ENCODE measurements at places on chromosomes 5 and 9.

DNA sequence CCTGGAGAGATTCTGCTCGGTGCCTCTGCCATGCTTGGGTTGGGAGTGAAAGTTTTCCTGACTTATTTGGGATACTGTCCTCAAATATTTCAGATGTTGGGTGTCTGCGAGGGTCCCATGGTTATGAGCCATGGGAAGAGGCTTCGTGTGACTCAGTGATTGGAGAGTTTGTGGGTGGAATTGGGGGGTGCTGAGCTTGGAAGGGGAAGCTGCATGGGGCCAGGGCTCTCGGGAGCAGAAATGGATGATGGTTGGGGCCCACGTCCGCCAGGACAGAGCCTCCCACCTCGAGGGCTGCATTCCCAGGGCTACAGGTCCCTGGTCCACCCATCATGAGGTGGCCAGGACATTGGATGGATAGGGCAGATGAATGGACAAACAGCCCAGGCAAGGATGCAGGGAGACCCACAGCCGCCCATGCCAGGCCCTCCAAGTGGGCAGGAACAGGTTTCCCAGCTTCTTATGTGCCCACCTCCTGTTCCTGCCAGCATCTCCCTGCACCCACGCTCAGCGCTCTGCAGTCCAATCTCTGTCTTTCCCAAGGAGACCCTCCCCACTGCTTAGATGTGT is 5.5 kb downstream of the OBP2B start:
- no peak for DNase-seq

DNA sequence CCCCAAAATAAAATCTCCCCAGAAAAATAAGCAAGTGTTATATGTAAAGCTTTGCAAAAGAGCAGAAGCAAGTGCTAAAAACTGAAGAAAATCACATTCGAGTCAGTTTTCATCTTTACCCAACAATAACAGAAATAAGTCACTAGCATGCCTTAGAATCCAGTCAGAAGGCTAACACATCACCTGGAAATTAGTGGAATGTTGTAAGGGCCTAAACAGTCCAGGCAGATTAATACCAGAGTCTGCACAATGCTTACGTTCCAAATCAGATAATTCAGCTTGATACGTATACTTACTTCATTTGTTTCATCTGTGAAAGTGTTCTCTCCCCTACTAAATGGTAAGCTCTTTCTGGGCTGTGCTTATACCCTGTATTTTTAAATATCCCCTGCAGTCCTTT is 42.7 kb downstream of the SUSD1 start:
- DNase-seq: no peak

DNA sequence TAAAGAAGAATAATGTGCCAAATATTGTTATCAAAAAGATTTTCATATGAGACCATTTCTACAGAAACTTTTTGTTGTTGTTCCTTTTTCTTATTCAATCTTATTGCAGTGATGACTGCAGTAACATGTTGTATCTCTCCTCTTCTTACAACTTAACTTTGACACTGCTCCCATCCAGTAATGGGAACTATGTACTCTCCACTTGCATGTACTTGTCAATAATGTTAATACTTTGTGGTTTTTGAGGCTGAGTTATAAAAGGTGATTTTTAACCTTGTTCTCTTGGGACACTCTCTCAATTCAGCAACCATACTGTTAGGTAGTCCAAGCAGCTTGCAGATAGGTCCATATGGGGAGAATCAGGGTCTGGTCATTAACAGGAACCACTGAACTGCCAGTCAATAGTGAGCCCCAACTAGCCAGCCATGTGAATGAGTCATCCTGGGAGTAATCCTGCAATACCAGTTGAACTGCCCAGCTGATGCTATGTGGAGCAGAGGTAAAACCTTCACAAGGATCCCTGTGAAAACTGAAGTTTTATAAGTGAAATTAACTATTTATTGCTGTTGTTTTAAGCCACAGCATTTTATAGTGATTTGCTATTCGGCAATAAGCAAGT is 199.6 kb upstream of the DAB2 start:
- no peak for DNase-seq

GRCh38 chr5:173814053-173814452 is 74.1 kb upstream of the CPEB4 start:
- DNase-seq: no peak

DNA sequence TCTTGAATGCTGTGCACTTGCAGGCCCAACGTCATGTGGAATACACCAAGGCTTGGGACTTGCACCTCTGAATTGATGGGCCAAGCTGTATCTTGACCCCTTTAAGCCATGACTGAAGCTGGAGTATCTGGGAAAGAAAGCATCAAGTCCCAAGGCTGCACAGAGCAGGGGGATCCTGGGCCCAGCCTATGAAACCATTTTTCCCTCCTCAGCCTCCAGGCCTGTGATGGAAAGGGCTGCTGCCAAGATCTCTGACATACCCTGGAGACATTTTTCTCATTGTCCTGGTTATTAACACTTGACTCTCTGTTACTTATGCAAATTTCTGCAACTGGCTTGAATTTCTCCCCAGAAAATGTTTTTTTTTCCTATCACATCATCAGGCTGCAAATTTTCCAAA is 174.0 kb upstream of the SNX2 start:
- DNase-seq: no peak

- DNase-seq: no peak
These were observed 2.0 kb upstream of the TRIM14 start for GRCh38 chr9:98121058-98121457.

GRCh38 chr5:135541807-135542502 is 6.2 kb upstream of the NEUROG1 start:
- DNase-seq: no peak

- no peak for DNase-seq
These were observed 135.4 kb downstream of the SCAMP1 start for GRCh38 chr5:78495800-78496199.

DNA sequence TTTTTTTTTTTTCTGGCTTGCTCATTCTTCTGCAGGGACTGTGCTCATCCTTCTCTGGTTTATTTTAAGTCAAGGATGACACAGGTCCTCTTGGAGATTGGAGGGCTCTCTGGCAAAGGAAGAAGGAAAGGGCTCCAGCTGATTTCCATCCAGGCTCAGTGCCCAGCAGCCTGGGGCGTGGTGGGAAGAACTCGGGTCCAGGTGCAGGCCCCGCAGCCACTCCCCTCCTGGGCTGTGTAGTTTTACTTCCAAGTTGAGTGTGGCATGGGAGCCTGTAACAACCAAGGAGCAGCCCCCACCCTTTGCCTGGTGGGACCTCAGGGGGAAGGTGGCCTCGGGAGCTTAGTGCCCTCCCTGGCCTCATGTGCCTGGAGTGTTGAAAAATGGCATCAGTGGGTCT is 58.9 kb downstream of the ANKRD33B start:
- no peak for DNase-seq

GRCh38 chr9:89922099-89922498 is 317.3 kb downstream of the GADD45G start:
- DNase-seq: no peak

DNA sequence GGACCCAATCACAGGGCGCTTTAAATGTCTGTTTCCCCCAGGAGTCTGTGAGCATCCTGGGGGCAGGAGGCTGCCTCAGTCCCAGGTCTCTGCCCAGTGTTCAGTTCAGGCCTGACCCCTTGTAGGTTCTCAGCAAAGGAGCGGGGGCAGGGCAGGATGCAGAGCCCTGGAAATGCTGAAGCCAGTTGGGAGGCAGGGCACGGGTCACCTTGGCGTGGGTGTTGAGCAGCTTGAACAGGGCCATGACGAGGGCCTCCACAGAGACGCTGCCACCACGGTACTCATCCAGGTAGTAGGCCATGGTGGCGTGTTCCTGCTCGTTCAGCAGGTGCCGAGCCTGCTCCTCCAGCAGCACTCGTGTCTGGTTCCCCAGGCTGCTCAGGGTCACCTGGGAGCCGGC is 36.3 kb upstream of the AKNA start:
- no peak for DNase-seq

GRCh38 chr9:127783111-127784008 is 2.5 kb upstream of the CDK9 start:
- DNase-seq: no peak

GRCh38 chr5:41218929-41219657 is 5.8 kb upstream of the C6 start:
- DNase-seq: no peak

DNA sequence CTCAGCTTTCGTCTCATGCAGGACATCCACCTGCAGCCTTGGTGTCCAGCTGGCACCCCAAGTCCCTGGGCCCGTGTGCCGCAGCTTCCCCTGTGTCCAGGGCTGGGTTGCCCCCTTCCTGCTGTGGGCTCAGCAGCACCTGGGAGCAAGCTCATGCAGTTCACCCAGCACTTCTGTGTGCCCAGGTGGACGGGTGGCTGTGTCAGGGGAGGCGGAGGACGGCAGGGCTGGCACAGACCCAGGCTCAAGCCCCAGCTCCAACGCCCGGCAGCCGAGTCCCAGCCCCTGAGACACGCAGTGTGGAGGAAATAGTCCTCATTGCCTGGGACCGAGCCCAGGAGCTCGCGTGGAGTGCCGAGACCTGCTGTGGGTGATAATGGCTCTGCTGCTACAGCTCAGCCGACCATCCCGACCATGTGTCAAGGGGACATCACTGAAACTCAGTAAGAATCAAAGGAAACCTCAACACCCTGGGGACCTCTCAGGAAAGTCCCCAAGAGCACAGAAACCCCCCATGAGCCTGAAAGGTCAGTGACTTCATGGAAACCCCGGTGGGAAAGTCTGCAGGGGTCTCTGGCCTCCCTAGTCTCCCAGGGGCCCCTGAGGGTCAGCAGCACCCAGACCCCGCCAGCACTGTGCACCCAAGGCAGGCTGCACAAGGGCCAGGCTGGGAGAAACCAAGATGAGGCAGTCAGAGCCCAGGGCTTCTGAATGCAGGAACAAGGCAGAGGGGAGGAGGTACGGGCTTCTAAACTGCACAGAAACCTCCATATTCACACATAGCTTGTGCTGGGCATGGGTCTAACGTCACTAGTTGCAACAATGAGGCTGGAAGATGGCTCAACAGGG is 38.8 kb downstream of the LPCAT1 start:
- no peak for DNase-seq

- DNase-seq: no peak
These were observed 427.1 kb downstream of the CHSY3 start for GRCh38 chr5:130331332-130331731.

- no peak for DNase-seq
These were observed 263.3 kb downstream of the GADD45G start for GRCh38 chr9:89868100-89868499.

GRCh38 chr9:120668399-120668798 is 45.9 kb downstream of the MEGF9 start:
- peak; percentile 8 for DNase-seq

DNA sequence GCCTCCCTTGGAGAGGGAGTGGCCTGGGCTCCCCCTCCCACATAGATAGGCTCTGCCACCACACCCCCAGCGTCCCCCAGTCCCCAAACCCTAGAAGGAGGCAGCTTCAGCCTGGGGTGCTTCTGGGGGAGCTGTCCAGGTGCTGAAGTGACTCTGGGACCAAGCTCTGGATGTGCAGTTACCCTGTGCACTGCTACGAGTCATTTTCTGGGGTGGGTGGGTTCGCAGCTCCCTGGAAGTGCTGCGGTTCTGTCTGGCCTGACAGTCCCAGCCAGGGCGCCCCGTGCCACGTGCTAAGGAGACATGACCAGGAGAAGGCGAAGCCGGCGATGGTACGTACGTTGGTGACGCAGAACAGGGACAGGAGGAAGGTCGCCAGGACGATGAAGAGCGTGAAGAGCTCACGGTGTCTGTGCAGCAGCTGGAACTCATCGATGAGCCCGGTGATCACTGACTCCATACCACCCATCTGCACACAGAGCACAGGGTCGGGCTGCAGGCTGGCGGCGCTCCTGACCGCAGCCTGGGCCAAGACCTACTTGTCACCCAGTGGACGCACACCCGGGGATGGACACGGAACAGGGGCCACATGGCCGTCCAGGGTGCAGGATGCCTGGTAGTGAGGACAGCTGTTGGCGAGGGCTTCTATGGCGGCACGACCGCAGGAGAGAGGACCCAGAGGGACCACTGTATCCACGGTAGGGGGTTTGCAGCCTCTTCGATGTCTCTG is 35.7 kb downstream of the SLC6A3 start:
- no peak for DNase-seq

DNA sequence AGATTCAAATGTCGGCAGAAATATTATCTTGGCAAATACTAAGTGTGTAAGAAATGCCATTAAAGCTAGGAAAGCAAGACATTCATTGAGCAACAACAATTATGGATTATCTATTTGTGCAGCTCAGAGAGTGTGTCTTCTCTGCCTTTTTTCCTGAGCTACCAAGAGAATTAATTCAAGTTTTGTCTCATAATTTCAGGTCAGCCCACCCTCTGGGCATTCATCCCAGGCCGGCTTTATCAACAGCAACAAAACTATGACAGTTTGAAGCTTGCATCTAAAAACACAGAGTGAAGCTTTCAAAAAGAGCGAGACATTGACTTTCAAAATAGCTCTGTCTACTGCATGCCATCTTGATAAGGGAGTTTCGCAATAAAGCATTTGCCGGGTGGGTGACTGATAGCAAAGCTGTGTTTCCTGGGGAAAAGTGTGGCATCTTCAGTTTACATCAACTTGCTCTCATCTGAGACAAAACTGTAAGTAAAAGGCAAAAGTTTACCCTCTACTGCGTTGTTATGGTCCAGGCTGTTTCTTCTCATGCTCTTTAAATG is 182.4 kb downstream of the IRX1 start:
- DNase-seq: no peak

- no peak for DNase-seq
These were observed 68.7 kb upstream of the RNU6ATAC start for GRCh38 chr9:134233022-134233421.

DNA sequence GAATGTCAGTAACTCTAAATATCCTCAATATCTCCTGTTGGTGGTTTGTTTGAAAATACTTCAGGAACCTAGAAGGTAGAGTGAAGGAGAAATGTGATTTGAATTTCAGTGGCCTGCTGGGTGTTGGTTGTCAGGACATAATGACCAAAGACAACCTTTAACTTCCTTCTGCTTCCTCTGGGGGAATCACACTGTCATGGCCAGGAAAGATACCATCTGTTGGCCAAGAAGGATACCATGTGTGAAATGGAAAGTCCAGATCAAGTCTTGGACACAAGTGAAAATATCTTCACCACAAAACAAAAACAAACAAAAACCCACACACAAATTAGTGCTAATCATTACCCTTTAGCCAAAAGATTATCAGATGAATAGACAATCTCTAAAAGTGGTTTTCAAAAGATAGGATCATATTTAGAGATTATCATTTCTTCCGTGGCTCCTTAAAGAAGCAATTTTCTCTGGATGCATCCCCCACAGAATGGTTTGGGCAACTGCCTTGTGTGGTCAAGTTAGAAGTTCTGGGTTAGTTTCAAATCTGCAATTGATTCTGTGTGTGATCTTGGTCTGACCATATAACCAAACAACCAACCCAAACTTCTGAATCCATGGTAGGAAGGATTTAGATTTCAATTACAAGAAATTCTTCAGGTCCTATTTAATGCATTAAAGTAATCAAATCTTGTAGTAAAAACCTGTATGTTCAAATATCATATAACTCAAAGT is 1.6 kb downstream of the C1QTNF3 start:
- DNase-seq: no peak
